ENCODE measurements at places on chromosomes 16 and 17.

GRCh38 chr16:22813948-22814710 is at the start of gene HS3ST2:
HS3ST2 (plus strand) TSS chr16:22814162; CDS start chr16:22814611, 449 bp downstream.
- DNase-seq: no peak

GRCh38 chr17:73334771-73335513 is 23.1 kb upstream of the CDC42EP4 start:
- no peak for DNase-seq

DNA sequence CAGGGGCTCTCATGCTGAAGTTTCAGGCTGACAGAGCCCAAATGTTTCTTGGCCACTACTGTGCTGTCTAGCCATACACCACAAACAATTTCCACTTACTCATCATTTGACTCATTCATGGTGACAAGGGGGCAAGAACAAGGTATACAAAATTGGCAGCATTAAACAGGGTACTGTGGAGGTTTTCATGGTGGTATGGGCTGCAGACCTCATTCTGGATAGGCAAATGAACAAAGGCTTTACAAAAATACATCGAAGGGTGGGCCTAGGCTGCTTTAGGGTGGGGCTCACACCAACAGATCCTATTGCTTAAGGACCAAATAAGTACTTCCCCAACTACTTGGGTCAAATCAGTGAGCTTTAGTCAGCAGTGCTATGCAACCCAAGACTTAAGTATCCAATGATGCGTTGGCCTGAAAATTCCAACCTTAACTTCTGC is 53.0 kb downstream of the N4BP1 start:
- DNase-seq: no peak

DNA sequence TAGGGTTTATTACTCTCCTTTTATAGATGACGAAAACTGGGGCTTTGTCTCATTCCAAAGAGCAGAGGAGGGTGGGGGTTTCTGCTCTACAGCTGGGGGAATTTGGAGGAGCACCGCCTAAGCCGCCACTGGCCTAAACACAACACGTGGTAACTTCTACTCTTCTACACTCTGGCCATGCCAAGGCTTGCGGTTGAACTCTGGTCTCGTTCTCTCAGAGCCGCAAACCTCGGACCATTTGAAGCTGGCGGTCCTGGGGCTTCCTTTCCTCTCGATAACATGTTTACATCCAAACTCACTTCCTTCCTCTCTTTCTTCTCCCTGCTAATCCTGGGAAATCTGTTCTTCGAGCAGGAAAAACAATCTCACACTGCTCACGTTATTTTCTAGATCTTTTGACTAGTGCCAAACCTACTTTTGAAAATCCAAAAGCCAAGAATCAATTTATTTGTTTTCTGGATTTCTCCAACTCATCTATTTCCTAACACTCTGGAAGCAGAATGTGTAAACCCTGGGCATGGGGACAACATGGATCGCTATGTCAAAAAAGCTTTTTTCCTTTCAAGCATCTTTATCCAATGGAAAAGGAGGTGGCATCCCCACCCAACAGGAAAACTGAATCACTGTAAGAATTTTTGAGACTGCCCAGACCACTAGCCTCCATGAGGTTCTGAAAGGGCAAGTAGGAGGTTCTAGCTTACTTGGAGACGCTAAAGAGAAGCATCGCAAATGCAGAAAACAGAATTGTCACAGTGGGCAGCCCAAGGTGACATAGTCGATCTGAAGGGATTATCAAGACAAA is 13.6 kb upstream of the EEF2K start:
- DNase-seq: peak; percentile 22

DNA sequence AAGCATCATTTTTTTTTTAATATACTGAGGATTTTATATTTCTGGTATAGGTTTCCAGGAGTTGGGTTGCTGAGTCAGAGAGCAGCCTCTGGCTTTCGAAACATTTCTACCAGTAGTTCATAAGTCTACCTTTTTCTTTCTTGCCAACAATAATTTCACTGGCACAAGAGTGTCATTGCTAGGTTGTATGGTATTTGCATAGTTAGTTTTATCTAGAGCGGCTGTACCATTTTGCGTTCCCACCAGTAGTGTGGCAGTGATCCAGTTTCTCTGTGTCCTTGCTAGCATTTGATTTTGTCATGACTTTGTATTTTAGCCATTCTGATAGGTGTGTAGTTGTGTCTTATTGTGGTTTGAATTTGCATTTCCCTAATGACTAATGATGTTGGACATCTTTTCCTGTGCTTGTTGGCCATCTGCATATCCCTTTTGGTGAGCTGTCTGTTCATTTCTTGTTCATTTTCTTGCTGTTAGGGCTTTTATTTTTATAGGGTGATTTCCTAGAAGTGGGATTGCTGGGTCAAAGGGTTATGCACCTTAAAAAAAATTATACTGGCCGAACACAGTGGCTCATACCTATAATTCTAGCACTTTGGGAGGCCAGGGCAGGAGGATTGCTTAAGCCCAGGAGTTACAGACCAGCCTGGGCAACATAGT is 39.9 kb downstream of the SNX29 start:
- no peak for DNase-seq

GRCh38 chr16:68146585-68146984 is 61.4 kb downstream of the NFATC3 start:
- DNase-seq: no peak

Measured in thoracic aorta (tissue), 2 donors.